Liver (tissue), 10 donors: ENCODE measurements at places on chromosomes 16 and 17.

DNA sequence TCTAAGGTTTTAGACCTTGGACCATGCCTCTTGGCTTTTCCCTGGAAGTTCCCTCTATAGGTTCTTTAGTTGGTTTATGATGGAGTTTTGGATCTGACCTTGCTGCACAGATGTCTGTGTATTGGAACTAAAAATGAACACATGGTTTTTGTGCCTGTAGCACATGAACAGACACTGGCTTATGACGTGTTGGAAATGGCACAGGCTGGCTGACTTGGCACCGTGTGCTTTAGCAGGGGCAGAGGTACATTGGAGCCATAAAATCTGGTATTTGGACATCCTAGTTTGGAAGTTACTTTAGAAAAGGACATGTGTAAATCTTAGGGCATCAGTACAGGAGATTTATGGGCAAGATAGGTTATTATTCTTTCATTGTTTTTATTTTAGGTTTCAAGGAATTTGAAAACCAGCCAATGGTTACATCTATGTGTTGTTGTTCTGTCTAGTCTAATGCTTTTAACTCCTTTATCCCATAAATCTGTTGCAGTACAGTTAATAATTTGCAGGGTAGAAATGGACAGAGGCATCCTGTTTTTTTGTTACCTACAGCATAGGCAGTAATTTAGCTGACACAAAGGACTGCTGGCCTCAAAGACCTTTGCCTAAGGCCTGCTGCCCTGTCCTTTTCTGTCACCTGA, 6.0 kb downstream of the SOCS7 start:
- DNase-seq = no peak

DNA sequence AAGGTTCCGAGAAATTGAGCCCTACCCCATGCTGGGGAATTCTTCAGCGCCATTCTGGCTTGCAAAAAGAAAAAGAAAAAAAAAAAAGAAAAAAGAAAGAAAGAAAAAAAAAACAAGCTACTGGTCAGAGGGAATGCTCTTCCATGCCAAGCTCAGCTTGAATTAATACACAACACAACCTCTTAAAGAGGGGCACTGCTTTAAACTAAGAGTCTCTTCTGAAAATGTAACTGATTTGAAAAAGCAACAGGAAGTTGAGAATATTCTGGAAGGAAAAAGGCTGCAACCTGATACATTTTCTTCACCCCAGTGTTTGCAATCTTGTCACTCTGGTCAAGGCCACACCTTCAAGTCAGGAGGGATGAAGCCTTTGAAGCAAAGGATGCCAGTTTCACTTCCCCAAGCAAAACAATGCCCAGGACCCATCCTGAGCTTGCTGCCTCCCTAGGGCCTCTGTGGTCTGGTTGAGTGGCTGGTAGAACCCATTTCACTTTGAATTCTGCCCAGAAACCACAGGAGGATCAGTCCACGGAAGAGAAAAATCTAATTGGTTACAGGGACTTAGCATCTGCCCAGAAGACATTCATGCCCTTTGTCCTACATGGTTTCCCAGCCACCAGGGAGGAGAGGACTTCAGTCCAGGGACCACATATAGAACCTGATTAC, 389.7 kb downstream of the SOX9 start:
- DNase-seq = no peak

- no peak for DNase-seq
Measured at GRCh38 chr16:1070084-1070863, 2.3 kb upstream of the SSTR5 start.

DNA sequence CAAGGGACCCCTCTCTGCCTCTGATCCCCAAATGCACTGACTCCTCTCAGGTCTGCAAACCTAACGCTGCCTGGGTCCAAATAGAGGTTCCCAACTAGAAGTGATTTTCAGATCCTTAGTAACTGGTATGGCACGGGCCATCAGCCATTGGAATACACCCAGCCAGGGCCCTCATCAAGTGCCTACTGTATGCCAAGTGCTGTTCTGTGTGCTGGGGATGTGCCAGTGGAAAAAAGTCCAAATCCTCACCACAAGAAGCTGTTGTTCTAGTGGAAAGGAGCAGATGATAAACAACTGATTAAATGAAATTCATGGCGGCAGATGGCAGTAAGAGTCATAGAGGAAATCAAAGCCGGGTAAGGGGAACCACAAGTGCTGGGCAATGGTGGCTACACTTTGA, 57.2 kb upstream of the MED9 start:
- no peak for DNase-seq

GRCh38 chr16:48395375-48395774, 10.2 kb upstream of the SIAH1 start:
- DNase-seq = no peak

DNA sequence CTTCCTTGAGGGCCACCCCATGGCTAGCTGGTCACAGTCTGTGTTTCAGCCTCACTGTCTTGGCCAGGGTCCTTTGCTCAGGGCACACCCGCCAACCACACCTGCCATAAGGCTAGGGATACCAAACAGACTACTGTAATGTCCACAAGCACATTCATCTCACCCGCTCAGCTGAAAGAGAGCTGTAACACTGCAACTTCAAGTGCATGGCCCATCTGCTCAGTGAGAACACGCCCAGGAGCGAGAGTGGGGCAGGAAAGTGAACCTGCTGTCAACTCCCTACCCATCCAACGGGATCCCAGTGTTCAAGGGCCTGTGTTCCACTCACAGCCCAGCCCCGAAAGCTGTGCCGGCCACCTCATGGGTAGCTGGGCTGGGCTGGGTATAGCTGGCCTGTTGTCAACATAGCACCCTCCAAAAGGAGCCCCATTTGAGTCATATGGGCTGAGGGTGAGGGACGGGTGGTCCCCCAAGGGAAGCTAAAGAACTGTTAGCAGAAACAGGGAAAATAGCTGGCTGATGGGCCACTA, 55.7 kb downstream of the SCNN1B start:
- no peak for DNase-seq

GRCh38 chr16:28596840-28597691, at the start of gene SULT1A2:
Gene SULT1A2, minus strand, starts transcription at chr16:28597050. Its CDS starts 1,120 bp downstream, at chr16:28595930.
- DNase-seq = peak; percentile 52

DNA sequence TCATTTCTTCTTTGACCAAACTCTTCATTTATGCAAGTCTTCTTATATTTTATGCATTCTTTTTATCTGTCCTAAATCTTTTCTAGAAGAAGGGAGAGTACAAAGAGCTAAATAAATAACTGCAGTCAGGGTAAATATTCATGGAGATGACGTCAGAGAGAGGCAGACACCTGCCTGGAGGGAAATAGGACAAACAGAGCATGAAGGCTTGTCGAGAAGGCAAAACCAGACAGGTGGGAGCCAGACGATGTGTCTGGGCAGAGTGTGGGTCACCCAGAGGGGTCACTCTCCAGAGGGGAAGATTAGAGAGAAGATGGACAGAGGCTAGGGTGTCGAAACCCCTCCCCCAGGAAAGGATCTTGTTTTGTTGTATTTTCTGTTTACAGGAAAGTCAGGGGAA, 78.3 kb upstream of the RPL38 start:
- DNase-seq = no peak

DNA sequence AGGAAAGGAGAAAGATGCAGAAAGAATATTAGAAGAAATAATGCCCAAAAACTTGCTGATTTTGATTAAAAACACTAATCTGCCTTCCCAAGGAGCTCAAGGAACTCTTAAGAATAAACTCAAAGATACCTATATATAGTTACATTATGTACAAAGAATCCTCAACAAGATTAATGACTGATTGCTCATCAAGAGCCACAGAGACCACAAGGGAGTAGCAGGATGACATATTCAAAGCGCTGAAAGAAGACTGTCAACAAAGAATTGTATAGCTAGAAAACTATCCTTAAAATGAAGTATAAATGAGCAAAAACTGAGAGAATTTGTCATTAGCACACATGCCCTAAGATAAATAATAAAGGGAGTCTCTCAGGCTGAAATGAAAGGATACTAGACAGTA, 6.2 kb downstream of the LPCAT2 start:
- DNase-seq = no peak

DNA sequence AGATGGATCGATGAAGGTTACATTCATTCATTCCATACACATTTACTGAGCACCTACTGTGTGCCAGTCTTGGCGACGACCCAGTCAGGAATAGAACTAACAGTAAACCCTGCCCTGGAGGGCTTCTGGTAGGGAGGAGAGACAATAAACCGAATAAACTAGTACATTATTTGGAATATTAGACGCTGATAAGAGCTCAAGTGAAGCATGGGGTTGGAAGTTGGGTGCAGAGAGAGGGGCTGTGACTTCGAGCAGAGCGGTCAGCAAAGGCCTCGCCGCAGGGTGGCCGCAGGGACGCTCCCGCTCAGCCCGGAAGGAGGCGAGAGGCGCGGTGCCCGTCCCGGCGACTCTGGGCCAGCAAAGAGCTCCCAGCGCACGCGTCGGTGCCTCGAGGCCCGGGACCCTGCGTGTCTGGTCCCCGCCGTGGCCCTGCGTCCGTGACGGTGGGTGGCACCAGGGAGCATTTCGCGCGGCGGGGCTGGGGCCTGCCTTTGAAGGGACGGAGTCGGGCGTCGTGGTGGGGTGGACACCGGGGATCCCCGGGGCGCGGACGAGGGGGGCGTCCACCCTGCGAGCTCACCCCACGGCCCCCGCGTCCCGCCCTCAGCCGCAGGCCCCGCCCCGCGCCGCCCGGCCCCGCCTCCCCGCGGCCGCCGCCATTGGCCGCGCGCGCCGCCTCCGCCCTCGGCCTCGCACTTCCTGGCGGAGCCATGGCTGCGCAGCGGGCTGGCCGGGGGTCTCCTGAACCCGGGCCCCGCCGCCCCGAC, at the start of gene KLHL36:
Gene KLHL36, plus strand, starts transcription at position 684 of the 767 bp plus-strand sequence. CDS start 2,357 bp downstream, outside the sequence.
- DNase-seq = peak; percentile 70

GRCh38 chr16:52568983-52569690, 22.2 kb upstream of the TOX3 start:
- no peak for DNase-seq

- DNase-seq = no peak
Measured at GRCh38 chr16:23868136-23868535, 32.4 kb downstream of the PRKCB start.

DNA sequence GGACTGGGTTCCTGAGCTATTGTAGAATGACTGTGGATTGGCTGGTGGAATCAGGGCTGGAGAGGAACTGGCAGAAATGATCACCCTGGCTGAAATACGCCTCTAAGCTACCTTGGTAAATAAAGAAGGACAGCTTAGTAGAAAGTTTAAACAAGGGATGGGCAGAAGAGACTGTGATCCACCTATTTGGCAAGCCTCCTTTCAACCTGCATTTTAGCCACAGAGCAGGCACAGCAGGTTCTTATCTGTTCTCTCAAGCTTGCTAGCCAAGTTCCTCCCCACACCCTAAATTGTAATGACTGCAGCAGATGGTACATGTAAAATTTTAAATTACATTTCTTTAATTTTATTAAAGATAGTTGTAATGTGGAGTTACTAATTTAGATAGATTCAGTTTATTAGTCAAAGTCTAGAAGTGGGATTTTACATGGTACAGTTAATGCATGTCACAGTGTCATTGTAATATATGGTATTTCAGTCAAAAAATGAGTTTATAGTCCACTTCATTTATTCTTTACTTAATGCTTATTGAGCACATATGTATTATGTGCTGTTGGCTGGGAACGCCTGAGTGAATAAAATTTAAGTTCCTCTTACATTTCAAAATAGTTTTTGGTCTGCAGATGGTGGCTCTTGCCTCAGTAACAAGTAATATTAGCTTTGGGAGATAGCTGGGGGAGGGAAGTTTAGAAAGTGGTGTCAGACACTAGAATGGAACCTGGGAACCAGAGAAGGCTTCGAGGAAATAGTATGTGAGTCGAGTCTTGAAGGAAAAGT, 11.2 kb downstream of the EPN2 start:
- DNase-seq = no peak

- no peak for DNase-seq
Measured at GRCh38 chr16:81734632-81735434, 44.3 kb upstream of the PLCG2 start.

GRCh38 chr16:59597269-59597668, 863.2 kb upstream of the GOT2 start:
- DNase-seq = no peak

GRCh38 chr17:8744086-8744785, 400 bp downstream of the CCDC42 start:
- DNase-seq = no peak
